ENCODE measurements at places on chromosomes 4 and X.

DNA sequence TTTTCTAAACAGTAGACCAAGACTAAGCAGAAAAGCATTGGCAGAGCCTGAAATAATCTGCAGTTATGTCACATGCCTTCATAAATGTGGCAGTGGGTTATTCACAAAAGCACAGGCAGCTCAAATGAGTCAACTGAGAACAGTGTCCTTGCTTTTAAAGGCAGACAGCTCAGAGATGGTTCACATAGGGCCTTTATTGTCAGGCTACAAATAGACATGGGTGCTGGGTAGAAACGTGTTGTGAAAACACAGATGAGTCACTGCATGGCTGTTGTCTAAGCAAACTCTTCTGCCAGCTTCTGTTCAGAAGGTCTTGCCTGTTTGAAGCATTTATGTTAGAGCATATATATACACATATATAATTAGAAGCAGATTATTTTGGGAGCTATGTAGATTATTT lies 118.0 kb downstream of the SLC4A4 start:
- DNase-seq = peak; percentile 10

GRCh38 chrX:29487714-29488113 lies 727.6 kb upstream of the MAGEB2 start:
- DNase-seq = no peak

DNA sequence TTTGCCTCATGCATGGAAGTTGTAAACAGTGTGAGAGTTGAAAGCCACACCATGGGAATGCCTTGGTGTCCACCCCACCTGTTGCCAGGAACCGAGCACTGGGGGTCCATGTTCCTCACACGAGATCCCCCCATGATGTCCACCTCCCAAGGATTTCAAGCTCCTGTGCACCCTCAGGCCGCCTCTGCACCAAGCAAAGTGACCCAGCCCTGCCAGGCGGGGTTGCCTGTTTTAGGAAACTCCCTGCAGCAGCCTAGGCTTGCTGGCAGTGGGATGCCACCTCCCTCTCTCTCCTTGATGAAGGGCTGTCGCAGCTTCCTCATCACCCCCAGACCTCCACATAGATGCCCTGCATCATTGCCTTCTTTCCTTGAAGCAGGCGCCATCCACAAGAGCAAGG lies 82.8 kb downstream of the GPR143 start:
- no peak for DNase-seq

DNA sequence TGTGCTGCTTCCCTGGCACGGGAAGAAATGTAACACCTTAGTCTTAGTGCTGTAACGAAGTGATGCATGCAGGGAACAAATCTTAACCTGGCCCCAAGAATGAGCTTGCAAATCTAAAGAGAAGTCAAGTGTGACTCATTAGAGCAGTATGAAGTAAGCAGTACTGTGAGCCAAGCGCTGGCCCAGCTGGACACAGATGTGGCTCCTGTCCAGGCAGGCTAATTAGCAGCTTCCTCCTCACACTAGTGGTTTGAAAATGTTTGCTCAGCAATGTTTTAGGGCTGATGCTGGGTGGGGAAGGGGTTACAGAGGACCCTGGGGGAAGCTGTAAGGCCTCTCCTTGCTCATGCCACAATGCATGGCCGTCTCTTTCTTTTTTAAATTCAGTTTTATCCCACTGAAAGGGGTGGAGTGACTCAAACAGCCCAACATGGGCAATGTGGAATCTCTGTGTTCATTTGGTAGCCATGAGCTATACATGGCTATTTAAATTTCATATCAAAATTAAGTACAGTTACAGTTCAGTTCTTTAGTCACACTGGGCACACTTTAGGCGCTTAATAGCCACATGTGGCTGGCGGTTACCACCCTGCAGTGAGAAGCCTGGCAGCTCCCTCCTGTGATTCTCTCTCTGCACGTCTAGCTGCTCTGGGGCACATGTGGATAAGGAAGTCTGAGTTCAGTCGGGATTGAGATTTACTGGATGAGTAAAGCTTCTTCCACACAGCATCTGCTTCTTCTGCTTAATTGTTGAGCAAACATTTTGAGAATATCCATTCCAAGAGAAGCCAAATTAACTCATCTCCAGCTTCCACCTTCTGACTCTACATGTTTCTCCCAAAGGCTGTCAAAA lies 48.8 kb downstream of the MAP7D2 start:
- DNase-seq = peak; percentile 63

DNA sequence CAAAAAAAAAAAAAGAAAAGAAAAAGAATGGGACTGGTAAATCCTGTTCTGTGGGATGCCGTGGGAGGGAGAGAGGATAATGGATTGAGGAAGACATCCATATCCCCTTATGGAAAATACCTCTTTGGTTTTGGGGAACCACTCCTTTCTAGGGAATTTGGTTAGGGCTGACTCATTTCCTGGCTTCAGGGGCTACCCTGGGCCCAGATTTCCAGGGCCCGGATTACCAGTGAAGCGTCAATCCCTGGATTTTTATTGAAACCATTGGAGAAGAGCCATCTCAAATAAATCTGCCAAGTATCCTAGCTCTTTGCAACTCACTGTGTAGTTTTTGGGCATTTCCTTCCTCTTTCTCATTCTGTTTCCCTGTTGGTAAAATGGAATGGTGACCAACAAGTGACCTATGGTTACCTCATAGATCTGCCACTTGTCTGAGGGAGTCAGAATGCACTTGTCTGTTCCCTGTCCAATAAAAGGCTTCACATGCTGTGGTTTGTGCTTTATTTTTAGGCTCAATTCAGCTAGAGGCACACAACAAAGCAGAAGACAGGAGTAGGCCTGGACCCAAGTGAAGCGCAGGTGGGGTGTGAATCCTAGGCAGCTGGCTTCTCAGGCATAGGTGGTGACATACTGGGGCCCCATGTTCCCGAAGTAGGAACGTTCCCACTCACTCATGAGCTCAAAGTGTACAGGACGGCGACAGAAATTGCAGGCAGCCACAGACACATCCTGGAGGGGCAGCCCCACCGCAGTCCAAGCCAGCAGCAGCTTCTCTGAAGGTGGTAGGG lies 8.6 kb downstream of the APEX2 start:
- DNase-seq = no peak

GRCh38 chr4:7780751-7781348 lies 158.8 kb downstream of the AFAP1 start:
- DNase-seq = no peak

GRCh38 chrX:145292218-145292617 lies 44.9 kb downstream of the SPANXN1 start:
- DNase-seq = no peak

DNA sequence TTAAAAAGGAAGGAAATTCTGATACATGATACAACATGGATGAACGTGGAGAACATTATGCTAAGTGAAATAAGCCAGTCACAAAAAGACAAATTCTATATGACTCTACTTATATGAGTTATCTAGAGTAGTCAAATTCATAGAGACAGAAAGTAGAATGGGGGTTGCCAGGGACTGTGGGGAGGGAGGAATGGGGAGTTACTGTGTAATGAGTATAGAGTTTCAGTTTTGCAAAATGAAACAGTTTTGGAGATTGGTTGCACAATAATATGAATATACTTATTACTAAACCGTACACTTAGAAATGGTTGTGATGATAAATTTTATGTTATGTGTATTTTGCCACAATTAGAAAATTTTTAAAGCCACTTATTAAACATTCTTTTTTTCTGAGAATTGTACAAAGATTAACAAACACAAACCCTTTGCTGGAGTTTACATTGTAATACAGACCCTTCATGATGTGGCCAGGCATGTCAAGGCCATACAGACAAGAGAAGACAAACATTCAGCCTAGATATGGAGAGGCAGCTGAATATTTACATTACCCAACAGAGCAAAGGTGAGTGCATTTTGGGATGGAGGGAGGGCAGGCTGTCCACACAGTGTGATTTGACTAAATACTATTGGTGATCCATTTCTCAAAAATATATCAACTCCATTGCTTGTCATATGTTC lies 21.2 kb upstream of the GPC3 start:
- DNase-seq = no peak

- DNase-seq = no peak
These were observed 245.9 kb upstream of the TLL1 start for GRCh38 chr4:165627128-165627527.

DNA sequence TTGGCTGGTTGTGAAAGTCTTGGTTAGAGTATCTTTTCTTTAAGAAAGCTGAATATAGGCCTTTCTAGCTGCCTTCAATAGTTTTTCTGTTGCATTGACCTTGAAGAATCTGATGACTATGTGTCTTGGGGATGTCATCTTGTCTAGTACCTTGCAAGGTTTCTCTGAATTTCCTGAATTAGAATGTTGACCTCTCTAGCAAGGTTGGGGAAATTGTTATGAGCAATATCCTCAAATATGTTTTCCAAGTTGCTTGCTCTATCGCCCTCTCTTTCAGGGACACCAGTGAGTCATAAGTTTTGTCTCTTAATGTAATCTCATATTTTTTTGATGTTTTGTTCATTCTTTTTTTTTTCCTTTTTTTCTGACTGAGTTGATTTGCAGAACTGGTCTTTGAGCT lies 194.7 kb downstream of the RAB28 start:
- DNase-seq = no peak

DNA sequence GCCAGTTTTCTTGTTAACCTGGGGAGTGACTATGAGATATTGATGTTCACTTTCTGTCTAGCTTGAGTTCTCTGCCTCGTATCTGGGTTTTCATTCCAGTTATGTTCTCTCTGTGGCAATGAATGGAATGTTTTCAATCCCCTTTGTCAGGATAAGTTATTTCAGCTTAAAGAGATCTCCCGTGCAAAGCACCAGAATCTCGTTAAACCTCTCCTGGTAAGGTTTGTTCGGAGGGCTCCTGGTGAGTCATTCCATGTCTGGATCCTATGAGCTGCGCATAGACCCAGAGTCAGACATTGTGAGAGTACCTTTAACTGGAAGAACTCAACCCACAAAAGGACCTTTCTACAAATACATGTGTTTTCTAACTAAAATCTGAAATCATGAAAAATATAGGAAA lies 51.0 kb downstream of the KDR start:
- no peak for DNase-seq

DNA sequence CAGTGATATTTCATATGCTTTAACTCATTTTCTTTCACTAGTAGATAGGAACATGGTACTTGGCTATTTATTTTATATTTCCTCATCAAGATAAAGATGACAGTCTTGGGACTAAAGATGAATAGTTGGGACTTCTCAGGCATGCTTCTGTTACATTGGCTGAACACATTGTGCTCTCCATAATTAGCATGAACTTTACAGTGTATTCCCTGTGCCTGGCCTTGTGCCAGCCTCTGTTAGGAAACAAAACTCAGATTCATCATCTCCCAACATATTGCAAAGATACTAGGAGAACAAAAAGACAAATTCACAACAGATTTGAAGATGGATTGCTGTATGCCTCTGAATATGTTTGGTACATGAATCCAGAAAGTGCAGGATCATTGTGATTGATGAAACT lies 26.4 kb downstream of the GRIA2 start:
- no peak for DNase-seq

- DNase-seq = no peak
These were observed 27.2 kb upstream of the GPR34 start for GRCh38 chrX:41661366-41662095.

DNA sequence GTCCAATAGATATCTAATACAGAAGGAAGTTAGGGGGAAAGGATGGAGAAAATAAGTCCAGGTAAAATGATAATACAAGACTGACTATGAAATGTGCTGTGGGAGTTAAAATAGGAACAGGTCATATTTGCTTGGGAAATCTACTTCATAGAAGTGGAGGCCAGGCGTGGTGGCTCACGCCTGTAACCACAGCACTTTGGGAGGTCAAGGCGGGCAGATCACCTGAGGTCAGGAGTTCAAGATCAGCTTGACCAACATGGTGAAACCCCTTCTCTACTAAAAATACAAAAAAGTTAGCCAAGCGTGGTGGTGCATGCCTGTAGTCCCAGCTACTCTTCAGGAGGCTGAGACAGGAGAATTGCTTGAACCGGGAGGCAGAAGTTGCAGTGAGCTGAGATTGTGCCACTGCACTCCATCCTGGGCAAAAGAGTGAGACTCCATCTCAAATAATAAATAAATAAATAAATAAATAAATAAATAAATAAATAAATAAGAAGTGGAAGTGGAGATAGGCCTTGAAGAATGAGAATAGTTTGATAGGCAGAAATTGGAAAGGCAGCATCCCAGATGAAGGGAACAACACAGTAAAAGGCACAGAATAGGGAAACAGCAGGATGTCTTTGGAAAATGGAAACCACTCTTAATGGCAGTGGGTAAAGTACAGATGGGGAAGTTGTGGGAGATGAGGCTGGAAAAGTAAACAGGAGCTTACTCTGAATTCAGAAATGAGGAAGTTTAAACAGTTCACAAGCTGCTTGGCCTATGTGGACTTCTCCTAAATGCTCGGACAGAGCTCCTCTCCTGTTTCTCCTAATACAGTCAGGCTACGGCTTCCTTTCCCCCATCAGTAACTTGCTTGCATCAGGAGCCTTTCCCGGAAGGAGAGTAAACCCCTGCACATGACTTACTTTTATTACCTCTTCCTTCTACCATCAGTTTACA lies 15.1 kb upstream of the GK start:
- no peak for DNase-seq

DNA sequence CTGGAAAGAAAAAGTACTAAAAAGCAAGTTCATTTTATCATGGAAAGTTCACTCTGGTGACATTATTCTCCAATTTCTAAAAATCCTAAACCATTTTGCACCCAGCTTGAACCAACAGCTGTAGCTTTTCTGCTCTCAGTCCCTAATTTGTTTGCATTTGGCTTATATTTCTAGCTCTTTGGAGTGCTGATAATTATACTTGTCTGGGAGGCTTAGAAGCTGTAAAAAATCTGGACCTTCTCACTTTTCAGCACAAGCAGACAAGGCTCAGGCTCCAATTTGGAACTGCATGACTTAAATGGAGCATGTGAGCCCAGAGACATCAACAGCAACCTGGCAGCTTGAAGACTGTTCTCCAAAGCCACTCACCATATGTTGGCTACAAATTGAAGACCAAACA lies 170.9 kb upstream of the PCDH18 start:
- DNase-seq = no peak

GRCh38 chr4:72896515-72896914 lies 173.0 kb downstream of the COX18 start:
- DNase-seq = peak; percentile 60

DNA sequence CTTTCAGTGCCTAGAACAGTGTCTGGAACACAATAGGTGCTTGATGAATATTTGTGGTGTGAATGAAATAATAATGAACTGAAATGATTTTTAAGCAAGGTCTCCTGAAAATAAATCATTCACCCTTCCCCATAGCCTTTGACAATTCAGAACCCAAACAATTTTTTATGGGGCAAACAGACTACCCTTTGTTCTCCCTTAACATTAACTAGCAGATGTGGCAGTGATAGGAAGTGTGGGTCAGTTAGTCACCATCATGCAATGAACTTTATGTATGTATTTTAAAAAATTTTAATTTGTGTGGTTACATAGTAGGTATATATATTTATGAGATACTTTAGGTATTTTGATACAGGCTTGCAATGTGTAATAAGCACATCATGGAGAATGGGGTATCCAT lies 27.2 kb upstream of the CD40LG start:
- no peak for DNase-seq

DNA sequence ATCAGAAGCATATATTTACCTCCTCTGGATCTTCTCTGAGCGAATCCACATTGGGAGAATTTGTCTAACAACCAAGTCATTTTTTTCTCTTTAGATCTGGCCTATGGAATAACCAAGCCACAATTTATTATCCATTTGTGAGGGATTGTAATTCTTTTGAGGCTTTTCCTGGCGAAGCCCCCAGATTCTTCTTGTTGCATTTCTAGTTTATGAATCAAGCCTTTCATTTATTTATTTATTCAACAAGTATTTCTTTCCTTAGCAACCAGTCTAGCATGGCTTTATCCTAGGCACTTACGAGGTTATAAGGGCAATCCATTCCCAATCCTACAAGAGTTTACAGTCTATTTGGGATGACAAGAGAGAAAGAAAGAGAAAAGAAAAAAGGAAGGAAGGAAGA lies 18.4 kb upstream of the FNIP2 start:
- DNase-seq = peak; percentile 53

Measured in AG09319 (cell line).